ENCODE measurements at places on chromosomes 12 and 14.
A peak's percentile ranks its signal among the peaks of the same experiment; 100 is the strongest.

- no peak for DNase-seq
These were observed 156.1 kb downstream of the SLC38A4 start for GRCh38 chr12:46669720-46670119.

DNA sequence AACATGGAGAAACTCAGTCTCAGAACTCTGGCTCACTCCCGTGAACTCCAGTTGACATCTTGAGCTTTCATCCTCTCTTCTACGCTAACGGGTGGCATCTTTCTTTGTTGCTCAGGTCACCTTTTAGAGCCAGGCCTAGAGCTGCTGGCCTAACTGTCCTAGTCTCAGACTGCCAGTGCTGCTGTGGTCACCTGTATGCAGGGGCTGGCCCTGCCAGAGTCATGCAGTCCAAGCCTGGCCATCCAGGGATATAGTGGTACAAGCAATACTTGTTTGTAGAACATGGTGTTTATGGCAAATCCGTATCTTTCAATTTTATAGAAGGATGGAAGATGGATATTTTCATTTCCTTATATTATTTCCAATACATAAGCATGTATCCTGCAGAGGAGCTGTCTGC, 117.2 kb downstream of the PELI2 start:
- DNase-seq, result no peak

DNA sequence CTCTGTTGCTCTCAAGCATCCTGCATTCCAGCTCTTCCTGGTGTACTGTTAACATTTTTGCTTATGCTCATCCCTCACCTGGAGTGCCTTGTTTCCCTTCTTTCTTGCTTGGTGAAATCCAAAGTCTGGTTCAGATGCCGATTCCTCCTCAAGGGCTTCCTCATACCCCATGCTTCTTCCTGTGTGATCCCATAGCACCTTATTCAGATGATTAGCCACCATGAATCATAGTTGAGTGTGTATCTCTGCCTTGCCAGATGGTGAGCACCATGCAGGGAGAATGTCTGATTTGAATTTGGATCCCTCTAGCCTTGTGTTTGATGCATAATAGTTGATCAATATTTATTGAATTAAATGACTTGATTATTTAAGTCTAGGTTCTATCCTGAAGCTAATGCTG, 39.4 kb upstream of the ANO4 start:
- DNase-seq, result peak; percentile 78

GRCh38 chr12:39440781-39441180, 2.1 kb downstream of the KIF21A start:
- DNase-seq, result no peak

DNA sequence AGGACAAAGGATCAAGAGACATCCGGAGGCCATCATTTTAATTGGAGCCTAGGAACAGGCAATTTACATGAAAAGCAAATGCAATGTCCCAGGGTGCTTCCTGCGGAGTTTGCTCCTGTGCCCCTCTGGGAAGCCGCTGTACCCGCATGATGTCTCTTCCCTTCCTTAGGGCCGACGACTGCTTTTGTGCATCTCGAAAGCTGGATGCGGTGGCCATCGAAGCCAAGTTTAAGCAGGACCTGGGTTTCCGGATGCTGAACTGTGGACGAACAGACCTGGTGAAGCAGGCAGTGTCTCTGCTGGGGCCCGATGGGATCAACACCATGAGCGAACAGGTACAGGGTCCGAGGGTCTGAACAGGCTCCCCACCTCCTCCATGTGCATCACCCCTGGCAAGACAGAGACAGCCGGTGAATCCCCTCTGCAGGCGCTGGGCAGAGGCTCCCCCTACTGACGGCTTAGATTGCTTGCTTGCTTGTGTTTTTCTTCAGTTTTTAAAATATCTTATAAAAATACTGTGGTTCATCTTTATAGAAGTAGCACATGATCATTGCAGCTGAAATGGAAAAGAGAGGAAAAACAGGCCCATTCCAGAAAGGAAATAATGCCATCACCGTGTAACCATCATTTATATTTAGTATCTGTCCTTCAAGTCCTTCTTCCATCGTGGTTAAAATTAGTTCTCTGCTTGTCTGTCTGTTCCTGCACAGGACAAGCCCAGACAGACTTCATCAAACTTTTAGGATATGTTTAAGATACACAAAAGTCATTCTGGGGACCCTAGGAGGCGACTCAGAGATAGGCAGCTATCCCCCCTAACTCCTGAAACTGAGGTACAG, 75.4 kb upstream of the PWP1 start:
- DNase-seq, result peak; percentile 52

GRCh38 chr12:15527201-15528080, 205.1 kb downstream of the PTPRO start:
- DNase-seq, result peak; percentile 41

DNA sequence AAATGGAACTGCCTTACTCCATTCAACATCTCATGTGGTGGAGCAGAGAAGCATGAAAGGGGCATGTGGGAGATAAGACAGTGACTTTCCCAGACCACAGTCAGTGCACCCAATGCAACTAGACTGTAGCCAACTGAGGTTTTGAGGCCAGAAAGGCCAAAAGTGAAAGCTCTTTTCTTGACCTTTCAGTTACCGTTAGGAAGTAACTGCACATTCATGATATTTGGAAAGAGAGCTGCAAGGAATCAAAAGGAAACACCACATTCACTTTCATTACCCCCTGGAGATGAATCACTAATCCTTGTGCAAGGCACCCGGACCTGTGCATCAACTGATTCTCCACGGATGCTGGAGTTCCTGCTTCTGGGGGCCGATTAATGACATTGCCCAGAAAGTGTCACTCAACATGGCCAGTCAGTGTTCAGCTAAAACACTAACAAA, 72.9 kb upstream of the ELK3 start:
- peak; percentile 16 for DNase-seq

DNA sequence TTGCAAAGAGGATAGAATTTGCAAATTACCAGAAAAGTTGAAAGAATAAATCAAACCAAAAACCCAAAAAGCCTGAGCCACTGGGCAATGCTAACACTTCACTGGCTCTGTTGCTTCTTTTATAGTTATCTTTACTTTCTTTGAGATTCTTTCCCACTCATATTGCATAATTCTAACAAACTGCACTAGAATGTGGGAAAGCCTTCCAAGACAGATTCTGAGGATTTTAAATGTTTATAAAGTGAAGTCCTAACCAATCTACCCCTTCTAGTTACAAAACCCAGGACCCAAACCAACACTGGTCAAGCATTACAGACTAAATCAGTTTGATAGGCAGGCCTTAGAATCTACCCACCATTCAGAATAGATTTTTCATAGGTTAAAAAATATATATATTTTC, 150.9 kb downstream of the MED13L start:
- DNase-seq, result no peak

DNA sequence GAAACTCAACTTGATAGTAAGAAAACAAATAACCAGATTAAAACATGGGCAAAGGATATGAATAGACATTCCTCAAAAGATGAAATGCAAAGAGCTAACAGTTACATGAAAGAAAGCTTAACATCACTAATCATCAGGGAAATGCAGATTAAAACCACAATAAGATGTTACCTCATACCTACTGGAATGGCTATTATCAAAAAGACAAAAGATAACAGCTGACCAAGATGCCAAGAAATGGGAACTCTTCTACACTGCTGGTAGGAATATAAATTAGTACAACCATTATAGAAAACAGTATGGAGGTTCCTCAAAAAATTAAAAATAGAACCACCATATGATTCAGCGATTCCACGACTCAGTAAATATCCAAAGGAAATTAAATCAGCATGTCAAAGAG, 18.8 kb downstream of the KCNH5 start:
- DNase-seq, result no peak

- no peak for DNase-seq
These were observed 39.1 kb downstream of the CORO1C start for GRCh38 chr12:108691998-108692808.

GRCh38 chr12:85630851-85631250, 205.4 kb downstream of the RASSF9 start:
- DNase-seq, result no peak

DNA sequence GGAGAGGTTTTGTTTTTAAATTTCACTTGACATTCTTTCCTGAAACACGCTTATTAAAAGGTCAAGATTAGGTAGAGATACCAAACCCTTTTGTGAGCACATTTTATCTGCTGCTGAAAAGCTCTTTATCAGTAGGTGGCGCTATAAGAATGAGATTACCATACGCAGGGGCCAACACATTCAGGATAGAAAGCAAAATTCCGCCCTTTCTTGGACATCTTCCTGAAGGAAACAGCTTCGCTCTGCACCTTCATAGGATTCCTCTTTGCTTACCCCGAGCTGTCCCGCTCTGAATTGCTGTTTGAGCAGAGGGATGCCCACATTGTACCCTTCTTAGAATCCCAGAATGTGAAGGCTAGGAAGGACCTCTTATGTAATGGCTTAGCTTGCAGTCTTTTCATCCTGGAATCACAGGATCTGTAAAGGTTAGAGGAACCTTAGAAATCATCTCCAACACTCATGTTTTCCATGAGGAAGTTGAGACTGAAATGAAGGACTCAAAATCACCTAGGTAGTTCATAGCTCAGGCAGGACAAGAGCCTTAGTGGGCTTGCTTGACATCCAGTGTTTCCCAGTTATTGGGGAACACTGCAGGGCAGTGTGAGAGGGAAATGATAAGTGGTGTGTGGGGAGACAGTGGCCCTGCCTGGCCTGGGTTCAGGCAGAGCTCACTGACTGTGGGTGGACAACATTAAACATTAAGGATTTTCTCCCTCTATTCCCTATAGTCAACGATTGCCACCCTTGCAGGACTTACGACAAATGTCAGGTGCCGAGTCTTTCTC, 38.7 kb upstream of the CRY1 start:
- DNase-seq, result peak; percentile 70

- no peak for DNase-seq
These were observed 5.4 kb upstream of the NR4A1 start for GRCh38 chr12:52045794-52046199.

GRCh38 chr12:101855364-101855884, 22.0 kb upstream of the DRAM1 start:
- peak; percentile 77 for DNase-seq

- DNase-seq, result no peak
These were observed 92.9 kb downstream of the PAWR start for GRCh38 chr12:79597910-79598309.

DNA sequence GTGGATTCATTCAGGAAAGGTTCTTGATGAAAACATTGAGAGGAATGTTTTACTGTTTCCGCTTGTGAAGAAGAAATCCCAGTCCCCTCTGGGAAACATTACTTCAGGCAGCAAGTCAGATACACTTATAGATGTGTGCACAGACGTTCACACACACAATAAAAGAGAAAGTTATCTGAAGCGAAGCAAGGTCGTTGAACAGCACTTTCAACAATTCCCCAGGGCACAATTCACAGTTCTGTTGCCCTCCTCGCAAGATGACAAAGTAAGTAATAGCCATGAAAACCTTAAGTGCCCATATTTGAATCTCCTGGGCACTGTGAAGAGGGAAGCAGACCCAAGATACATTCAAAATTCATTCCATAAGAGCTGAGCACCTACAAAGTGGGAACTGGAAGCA, 156.6 kb upstream of the CAND1 start:
- DNase-seq, result no peak

DNA sequence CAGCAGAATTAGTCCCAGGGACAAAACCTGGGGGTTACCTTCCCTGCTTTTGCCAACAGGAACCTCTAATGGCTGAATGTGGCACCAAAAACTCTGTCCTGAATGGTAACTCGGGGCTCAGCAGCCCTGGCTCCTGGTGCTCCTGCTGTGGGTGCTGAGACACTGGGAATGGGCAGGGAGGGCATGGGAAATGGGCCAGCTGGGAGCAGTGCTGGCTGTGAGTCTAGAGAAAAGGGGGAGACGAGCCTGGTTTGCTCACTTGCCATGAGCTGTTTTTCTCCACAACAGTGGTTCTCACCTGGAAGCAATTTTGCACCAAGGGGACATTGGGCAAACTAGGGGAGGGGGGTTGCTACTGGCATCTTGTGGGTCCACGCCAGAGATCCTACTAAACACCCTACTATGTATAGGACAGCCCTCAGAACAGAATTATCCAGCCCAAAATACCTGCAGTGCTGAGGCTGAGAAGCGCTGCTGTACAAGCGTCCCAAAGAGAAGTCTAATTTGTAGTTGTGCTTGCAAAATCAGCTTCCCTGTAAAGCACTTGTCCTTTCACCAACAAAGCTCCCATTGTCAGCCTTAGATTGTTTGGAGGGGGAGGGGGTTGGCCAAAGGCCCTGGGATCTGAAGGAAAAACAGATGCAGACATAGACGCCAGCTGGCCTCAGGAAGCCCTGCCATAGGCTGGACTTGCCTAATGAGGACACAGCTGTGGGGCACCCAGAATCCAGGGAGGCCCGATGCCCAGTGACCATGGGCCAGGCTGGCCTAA, 3.6 kb downstream of the LRRC74A start:
- no peak for DNase-seq

GRCh38 chr14:59210621-59211020, 22.2 kb downstream of the DAAM1 start:
- DNase-seq, result no peak

GRCh38 chr14:44379292-44379977, 127.6 kb downstream of the FSCB start:
- no peak for DNase-seq

DNA sequence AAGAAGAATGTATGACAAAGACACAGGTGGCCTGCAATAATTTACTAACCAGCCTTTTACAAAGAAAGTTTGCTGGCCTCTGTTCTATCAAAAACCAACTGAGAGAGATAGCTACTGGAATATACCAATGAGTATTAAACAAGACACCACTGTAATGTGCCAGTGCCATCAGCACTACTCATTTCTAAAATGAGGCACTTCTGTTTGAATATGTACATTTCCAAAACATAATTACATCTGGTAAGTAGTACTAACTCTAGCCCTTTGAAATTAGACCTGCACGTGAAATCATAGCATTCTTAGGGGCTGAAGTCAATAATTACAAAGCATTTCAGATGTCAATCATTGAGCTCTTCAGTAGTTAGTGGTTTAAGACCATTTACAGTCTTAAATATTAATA, 6.9 kb upstream of the SYCP3 start:
- DNase-seq, result no peak

DNA sequence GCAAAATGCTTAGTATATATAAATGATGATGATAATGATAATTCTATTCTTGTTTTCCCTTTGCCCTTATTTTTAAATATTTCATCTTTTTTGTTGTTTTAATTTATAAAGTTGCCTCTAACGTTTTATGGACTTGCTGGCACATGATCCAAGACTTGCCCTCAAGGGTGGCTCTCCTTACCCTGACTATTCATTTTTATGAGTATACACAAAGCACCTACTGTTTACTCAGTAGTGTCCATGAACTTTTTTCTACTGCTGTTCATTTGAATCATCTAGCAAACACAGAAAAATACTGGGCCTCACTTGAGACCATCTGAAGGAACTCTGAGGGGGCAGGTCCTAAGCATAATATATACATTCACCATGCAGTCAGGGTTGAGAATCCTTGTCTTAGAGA, 276.2 kb downstream of the AACS start:
- DNase-seq, result no peak

DNA sequence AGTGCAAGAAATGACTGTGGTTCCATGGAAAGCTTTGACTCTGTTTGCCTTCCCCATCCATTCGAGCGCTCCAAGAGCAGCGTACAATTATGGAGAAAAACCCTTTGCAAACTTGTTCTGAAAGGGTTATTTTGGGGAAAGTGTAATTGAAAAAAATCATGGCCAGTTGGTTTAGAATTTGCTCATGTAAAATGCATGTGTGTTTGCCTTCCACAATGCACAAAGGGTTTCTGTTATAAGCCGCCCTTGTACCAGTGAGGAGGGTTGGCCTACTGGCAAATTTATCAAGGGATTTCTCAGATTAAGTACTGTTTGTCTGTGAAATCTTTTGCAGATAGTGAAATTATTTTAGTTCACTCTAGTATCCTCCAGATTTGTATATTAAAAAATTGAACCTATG, 62.7 kb upstream of the PELI2 start:
- DNase-seq, result no peak
